ENCODE measurements at places on chromosomes 11 and 22. TPM values are rescaled to one million over a fixed set of nuclear protein-coding genes. Genes with fewer than 3 reads are reported as not detected.
A peak's percentile ranks its signal among the peaks of the same experiment; 100 is the strongest.

DNA sequence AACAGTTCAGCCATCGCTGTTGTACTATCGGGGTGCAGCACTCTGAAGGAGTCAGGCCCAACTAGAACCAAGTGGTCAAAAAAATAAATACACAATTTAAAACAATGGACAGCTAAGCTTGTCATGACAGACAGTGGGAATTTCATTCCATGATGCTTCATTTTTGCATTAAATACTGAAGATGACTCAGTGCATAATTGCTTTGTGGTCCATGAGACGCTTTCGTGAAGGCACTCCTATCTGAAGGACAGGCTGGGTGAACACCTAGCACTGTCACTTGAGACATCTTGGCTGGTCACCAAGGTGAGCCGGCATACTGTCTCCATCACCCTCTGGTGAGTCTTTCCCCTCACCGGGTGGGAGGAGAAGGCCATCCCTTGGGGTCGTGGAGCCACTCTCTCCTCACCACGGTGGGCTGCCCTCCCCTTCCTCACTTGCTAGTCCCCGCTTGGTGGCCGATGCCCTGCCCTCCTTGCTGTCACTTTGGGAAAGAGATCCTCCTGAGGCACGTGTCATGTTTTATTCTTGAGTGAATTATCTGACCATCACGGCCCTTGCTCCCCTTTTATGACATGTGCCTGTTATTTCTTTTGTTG lies 4.9 kb upstream of the TESMIN start:
- no peak for DNase-seq

DNA sequence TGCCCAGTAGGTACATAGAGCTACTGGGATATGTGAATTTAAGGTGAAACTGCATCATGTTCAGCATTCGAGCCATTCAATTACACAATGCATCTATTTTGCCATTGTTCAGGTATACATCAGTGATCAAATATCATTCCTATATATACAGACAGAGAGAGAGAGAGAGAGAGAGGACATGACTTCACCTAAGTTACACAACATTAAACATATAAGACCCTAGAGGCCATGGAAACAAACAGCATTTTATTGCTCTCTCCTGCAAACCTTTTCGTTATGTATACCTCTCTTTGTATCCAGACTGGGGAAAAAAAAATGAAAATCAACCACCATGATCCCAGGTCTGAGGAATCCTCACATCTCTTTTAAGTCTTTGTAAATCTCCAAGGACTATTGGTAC lies 1829.1 kb downstream of the LRRC4C start:
- DNase-seq: no peak

- no peak for DNase-seq
Observed at GRCh38 chr11:35477901-35478300, 47.5 kb downstream of the PAMR1 start.

- no peak for DNase-seq
Observed at GRCh38 chr22:50498322-50498890, 9.1 kb downstream of the LMF2 start.

RPS3 gene
- 1,413 TPM for total RNA-seq

GRCh38 chr11:124879493-124880289 lies 14.5 kb downstream of the ROBO3 start:
- no peak for DNase-seq

RCOR2 gene
- 0.40 TPM for total RNA-seq

IFITM10 gene
- 3.4 TPM for total RNA-seq

KLHDC7B gene
- 0.13 TPM for total RNA-seq

GRCh38 chr11:65655570-65656332 lies 7.0 kb downstream of the RELA start:
- DNase-seq: no peak

C1QTNF5 gene
- 27.7 TPM for total RNA-seq

GAB4 gene
- total RNA-seq: 0.85 TPM

DNA sequence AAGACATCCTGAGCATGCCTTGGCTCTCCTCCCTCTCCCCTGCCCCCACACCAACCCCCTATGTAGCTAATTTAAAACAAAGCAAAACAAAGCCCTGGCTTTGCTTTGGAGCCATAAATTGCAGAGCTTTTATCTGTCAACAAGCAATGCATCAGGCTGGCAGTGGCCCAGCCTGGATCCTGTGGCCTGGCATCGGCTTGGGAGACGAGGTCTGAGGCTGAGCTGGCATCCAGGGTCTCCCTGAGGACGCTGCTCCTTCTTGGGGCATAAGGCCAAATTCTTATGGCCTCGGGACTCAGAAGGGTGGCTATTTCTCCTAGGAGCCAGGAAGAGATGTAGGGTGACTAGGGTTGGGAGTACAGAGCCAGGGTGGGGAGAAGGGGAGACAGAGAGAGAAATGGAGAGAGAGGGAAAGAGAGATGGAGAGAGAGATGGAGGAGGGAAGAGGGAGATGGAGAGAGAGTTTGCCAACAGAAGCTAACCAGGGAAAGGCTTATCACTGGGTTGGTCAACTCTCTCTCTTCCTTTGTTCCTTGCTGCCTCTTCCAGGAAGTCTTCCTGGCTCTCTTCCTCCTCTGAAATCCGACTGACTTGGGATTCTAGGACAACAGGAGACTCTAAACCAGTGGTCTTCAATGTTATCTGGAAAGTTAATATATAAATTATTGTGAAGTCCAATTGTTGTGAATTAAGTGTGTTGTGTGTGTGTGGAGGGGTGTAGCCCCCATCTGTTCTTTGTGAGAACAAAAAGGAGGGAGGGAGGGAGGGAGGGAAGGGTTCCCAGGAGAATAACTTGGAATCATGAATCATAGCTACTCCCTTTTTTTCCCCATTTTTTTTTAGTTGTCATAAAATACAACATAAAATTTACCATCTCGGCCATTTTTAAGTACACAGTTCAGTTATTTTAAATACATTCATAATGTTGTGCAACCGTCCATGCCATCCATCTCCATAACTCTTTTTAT lies 29.1 kb downstream of the TSPAN18 start:
- DNase-seq: no peak

ADAMTS15 gene
- 6.4 TPM for total RNA-seq

SHISAL1 gene
- 2.1 TPM for total RNA-seq

DNA sequence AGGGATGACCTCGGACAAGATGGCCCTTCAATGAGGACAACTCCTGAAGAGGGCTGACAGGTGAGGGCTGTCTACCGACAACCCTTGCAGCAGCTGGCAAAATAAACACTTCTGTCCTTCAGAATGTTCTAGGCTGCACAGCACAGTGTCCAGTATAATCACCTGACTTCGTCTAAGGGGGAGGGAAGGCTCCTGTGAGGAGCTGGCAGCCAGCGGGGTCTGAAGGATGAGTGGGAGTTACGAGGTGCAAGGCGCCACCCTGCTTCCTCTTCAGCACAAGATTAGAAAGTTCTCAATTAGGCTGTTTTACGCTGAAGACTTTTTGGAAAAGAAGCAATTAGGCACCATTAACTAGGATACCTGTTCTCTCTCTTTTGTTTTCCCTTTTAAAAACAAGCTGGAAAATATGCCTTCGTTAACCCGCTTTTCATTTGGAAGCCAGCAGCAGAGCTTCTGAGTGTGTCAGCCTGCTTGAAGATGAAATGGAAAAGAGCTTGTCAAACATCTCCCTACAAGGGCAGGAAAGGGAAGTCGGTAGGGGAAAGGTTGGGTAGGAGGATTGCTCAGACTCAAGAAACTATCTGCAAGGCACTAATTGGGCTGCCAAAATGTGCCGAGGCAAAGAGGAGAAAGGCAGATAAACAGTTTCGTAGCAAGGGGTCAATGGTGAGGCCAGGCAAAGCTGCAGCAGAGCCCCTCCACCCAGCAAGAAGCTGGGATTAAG lies 592.2 kb upstream of the CADM1 start:
- DNase-seq: no peak

SPINDOC gene
- total RNA-seq: 16.0 TPM

DNA sequence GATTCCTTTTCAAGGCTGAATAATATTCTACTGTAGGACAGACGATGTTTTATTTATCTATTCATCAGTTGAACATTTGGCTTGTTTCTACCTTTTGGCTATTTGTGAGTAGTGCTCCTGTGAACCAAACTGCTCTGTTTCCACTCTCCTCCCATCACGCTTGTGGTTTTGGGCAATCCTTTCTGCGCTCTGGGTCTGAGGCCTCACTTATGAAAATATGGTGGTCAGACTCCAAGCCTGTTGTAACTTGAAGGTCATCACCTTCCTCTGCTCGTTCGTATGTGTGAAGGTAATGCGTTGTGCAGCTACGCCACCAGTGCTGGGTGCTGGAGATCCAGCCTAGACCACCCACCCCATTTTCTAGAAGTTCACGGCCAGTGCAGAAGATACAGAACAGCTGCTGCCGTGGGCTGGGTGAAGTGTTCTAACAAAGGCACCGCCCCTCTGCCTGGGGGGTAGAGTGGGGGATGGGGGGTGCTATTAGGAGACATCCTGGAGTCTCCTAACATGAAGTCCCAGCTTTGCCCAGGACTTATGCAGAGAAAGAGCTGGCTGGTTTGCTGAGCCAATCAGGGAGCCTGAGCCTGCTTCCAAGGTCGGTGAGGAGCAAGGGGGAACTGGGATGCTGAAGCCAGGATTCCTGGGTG lies 21.0 kb downstream of the PTPN5 start:
- no peak for DNase-seq

SMIM35 gene
- total RNA-seq: not detected

FGF19 gene
- total RNA-seq: not detected

- DNase-seq: no peak
Observed at GRCh38 chr22:31692186-31692886, 30.3 kb upstream of the PISD start.

DNA sequence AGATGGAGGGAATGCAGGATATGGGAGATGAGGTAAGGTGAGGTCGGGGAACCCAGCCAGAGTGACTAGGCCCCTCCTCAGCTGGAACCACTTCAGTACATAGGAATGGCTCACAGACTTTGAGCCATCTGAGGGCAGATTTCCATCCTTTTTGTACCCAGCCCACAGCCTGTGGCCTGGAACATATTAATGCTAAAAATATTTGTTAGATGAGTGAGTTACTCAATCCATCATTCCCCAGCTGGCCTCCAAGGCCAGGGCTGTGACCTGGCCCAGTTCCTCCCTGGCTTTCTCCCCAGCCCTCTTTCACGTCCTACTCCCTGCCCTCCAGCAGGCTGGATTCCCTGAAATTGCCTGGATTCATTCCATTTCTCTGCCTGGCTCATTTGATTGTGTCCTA lies 57.2 kb upstream of the PRDM11 start:
- peak; percentile 84 for DNase-seq

DNA sequence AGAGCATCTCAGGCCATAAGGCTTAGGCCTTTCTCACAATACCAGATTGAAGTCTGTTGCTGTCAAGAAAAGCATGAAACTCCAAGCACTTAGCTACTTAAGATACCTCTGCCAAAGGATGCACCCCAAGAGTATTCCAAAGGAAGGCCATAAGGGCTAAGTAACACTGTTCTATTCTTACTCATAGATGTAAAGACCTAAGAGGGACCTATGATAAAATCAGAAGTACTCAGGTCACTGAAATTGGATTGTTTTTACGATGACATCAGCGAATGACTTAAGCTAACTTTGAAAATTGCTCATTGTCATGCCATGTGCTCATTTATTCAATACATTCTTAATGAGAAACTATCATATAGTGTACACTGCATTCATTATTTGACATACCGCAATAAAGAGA lies 172.8 kb downstream of the KCNA4 start:
- DNase-seq: no peak

PKNOX2 gene
- 17.3 TPM for total RNA-seq

GRCh38 chr22:48564995-48565394 lies 1262.7 kb downstream of the BRD1 start:
- DNase-seq: no peak

GRCh38 chr11:33912405-33913361 lies 20.8 kb upstream of the LMO2 start:
- no peak for DNase-seq

GRCh38 chr11:119754656-119755355 lies 25.8 kb upstream of the NECTIN1 start:
- DNase-seq: no peak

NFRKB gene
- 27.4 TPM for total RNA-seq

DNA sequence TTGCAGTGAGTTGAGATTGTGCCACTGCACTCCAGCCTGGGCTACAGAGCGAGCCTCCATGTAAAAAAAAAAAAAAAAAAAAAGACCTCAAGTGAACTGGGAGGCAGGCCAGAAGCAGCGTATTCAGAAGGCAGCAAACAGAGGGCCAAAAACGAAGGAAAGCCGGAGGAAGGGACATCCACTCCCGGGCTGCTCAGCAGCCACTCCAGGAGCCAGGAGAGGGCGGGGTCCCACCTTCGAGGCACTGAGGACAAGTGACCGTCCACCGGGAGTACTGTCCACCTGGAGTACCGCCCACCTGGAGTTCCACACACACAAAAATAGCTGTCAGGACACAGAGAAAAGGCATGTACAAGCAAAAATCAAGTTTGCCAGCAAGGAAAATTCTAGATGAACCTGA lies 5.5 kb downstream of the TOLLIP start:
- DNase-seq: peak; percentile 60

- DNase-seq: no peak
Observed at GRCh38 chr22:25406510-25407210, 157.8 kb upstream of the GRK3 start.

DNA sequence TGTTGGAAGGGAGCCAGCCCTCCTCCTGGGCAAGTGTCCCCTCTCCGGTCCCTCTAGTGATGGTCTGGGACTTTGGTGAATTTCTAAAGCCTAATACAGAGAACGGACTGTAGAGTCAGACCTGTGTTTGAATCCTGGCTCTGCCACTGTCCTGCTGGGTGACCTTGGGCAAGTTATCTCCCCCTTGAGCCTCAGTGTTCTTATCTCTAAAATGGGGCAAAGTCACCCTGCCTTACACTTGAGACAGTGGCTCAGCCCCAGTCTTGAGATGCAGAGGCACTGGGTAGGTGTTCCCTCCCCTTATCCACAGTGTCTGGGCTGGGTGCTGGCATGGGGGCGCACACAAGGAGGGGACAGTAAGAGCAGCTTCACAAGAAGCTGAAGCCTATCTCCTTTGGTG lies 20.9 kb downstream of the DGAT2 start:
- no peak for DNase-seq

- DNase-seq: no peak
Observed at GRCh38 chr11:66207816-66208215, 60.6 kb upstream of the RAB1B start.

SNX32 gene
- total RNA-seq: 2.6 TPM

DNA sequence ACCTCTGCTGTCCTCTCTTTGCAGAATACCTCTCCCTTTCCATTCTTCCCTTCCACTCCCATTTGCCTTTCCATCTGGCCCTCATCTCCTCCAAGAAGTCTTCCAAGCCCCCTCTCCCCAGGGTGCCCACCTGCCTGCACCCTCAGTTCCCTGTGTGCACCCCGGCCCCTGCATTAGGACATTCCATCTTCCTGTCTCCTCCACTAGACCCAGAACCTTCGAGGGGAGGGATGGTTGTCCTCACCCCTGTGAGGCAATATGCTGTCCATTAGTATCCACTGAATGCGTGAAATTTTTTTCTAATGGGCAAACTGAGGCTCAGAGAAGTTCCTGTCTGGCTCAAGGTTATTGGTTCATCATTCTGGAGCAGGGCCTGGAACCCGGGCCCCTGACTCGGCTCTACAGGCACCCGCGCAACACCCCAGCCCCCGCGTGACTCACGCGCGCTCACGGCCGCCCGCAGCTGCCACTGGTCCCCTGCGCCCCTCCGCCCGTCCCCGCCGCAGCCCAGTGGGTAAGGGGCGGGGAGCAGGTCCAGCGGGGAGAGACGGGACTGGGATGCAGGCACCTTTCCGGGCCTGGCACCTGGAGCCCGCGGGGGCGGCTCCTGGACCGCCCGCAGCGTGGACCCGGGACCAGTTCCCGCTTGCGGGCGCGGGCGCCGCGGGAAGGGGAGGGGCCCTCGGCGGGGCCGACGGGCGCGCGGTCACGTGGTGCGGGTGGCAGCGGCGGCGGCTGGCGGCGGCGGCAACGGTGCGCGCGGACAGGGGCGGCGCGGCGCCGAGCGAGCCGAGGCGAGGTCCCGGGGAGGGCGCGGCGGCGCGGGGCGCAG lies 7.0 kb downstream of the SEPTIN3 start:
- DNase-seq: peak; percentile 65

GRCh38 chr11:70483077-70483861 lies 84.9 kb downstream of the CTTN start:
- no peak for DNase-seq

PKP3 gene
- total RNA-seq: 0.49 TPM

Data from sciatic nerve (tissue), 2 donors.